ENCODE measurements at places on chromosomes 6 and 20.

GRCh38 chr6:67884442-67884841, 750.6 kb upstream of the ADGRB3 start:
- no peak for DNase-seq

DNA sequence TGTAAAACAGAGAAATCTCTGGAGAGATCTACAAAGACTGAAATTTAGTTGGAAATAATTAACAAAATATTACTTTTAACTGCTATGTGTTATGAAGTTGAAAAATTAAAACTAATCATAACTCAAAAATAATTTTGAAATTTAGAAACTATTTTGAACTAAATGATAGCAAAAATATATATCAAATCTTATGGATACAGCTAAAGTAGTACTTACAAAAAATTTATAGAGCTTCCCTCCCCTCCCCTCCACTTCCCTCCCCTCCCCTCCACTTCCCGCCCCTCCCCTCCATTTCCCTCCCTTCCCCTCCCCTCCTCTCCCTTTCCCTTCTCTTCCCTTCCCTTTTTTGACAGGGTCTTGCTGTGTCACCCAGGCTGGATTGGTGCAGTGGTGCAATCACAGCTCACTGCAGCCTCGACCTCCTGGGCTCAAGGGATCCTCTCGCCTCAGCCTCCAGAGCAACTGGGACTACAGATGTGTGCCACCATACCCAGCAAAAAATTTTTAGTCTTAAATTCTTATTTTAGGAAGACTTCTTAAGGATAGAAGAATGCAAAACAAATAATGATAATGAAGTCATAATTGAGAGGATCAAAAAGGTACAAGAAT, 87.2 kb upstream of the RGS17 start:
- no peak for DNase-seq

DNA sequence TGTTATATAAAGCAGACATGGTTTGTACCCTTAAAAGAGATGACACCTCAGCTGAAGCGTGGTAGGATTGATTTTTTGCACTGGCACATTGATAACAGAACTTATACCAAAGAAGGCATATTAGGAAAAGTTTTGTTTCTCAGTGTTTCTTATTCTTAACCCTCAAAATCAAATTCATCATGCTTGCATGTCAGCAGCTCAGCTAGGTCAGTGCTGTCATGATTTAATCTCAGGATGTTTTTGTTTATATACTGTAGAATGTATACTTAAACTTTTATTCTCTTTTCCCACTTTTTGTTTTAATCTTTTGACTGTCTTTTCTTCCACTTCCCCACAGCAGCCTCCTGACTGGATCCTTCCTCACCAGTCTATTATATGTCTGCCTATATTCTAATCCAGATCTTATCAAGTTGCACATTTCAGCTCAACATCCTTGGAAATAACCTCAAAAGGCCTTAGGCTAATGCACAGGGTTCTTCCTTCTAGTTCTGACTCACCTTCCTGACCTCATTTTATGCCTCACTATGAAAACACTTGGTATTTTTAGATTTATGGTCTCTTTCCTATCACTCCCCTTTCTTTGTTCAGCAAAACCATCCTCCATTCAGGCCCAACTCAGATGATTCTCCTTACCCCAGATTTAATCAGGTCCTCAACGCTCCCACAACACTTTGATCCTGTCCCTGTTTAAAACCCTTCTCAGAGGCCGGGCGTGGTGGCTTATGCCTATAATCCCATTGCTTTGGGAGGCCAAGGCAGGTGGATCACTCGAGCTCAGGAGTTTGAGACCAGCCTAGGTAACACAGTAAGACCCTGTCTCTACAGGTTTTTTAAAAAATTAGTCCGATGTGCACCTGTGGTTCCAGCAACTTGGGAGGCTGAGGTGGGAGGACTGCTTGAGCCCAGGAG, 7.2 kb downstream of the HEBP2 start:
- no peak for DNase-seq

DNA sequence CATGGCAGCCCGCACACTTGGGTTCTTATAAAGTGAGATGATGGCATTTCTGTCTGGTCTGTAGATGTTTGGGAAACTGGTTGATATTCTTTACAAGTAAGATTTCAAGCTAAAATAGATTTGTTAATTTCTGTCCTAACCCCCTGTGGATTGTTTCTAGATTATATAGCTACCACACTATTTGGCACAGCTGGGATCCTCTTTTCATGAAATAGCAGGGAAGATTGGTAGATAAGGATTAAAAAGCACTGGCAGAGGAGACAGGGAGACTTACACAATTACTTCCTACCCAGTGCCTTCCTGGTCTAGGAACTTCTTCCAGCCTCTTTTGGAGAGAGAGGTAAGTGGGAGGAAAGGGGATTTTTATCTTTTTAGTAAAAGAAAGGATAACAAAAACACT, 13.2 kb upstream of the ATXN1 start:
- DNase-seq = no peak

GRCh38 chr6:137341681-137342195, 122.6 kb upstream of the IFNGR1 start:
- peak; percentile 58 for DNase-seq

GRCh38 chr6:158068893-158069799, 87.5 kb downstream of the SYNJ2 start:
- peak; percentile 11 for DNase-seq

DNA sequence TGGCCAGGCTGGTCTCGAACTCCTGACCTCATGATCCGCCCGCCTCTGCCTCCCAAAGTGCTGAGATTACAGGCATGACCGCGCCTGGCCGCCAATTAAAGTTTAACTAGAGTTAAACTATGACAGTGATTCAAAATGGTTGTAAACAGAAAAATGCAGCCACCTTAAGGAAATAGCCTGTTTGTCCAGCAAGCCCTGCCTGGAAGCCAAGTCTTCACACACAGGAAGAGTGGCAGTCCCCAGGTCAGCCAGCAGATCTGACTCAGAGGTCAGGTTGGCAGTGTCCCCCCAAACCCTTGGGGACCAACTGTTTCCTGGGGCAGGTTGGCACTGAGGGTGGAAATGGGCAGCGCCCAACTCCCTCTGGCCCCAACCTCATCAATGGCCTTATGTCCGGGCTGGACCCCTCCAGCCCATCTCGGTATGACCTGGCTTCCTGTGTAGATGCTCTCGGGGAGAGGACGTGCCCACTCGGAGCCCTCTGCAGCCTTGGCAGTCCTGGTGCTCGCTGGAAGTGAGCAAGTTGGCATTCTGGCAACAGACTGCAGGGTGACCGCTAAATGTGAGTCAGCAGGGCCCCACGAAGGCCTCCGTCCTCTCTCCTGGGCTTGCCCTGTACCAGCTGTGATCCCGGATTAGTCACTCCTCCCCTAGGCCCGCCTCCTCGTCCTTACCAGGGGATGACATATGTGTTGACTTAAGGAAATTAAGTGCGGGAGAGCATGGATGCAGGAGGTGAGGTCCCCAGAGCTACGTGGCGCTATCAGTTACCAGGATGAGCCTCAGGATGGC, 9.7 kb upstream of the HSP90AB1 start:
- DNase-seq = peak; percentile 81

DNA sequence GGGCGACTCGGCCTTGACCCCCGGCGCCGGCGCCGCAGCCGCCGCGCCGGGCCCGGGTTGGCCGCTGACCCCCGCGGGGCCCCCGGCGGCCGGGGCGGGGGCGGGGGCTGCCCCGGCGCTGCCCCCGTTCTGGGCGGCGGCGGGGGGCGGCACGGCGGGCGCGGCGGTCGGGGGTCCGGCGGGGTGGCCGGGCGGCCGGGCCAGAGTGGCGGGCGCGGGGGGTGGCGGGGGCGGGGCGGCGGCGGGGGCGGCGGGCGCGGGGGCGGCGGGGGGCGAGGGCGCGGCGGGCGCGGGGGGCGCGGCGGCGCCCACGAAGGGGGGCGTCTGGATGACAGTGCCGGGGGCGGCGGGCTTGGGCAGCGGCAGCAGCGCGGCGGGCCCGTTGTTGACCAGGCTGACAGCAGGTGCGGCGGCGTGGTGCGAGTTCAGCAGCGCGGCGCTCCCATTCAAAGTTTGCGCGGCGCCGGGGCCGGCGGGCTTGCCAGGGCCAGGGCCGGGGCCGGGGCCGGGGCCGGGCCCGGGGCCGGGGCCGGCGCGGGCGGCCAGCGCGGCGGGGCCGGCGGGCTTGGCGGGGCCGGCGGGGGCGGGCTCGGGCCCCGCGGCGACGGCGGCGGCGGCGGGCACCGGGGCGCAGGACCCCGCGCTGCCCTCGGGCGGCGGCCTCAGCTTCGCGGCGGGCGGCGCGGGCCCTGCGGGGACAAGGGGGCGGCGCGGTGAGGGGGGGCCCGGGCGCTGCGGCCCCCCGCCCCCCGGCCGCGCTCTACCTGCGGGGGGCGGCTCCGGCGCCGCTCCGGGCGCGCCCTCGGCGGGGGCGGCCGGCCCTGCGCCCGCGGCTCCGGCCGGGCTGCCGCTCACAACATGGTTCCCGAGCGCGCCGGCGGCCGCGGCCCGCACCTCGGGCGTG, 659 bp downstream of the TAF4 start:
- DNase-seq = no peak

- no peak for DNase-seq
Measured at GRCh38 chr20:25076731-25077609, 5.0 kb downstream of the VSX1 start.

GRCh38 chr6:44446626-44447300, 59.3 kb downstream of the CDC5L start:
- DNase-seq = no peak

- DNase-seq = no peak
Measured at GRCh38 chr6:3981917-3982316, 97.0 kb downstream of the FAM217A start.

DNA sequence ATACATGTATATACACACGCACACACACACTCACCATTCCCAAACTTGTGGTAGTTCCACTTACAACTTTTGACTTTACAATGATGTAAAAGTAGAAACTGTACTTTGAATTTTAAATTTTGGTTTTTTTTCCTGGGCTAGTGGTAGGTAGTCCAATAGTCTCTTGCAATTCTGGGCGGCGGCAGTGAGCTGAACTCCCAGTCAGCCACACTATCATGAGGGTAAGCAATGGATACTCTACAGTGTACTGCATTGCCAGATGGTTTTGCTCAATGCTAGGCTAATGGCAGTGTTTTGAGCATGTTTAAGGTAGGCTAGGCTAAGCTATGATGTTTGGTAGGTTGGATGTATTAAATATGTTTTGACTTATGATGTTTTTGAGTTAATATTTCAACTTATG, 136.2 kb upstream of the GPR6 start:
- DNase-seq = no peak

GRCh38 chr20:278607-279571, 11.7 kb downstream of the C20orf96 start:
- DNase-seq = no peak

GRCh38 chr6:161141173-161141572, 132.7 kb downstream of the AGPAT4 start:
- no peak for DNase-seq

DNA sequence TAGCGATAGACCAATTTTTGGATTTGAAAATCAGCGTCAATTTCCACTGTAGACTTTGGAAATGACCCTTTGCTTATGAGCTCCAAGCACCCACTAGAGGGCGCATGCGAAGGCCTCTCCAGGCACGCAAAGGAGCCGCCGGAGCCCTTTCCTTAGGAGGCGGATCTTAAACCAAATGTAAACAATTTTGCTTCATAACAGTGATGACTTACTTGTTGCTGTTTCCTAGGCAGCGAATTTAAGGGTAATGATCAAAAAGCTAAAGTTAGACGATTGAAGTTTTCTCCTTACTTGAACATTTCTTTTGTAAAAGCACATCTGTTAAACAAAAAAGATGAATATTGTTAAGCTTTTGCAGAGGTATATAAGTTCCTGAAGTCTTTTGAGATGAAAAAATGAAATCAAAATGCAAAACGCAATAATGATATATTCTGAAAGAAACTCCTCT, 29.2 kb upstream of the EXOC2 start:
- peak; percentile 74 for DNase-seq

DNA sequence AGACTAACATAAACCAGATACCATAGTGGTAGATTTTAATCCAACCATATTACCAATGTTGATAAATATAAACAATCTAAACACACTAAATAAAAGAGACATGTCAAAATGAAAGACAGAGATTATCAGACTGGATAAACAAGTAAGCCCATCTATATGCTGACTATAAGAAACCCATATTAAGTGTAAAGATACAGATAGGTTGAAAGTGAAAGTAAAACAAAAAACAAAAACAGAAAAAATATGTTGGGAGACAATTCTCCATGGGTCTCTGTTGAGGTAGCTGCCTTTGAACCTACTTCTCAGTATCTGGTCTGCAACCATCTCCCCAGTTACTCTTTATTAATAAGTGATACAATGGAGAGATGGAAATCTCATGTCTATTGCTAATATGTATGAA, 21.2 kb downstream of the REV3L start:
- DNase-seq = peak; percentile 28

DNA sequence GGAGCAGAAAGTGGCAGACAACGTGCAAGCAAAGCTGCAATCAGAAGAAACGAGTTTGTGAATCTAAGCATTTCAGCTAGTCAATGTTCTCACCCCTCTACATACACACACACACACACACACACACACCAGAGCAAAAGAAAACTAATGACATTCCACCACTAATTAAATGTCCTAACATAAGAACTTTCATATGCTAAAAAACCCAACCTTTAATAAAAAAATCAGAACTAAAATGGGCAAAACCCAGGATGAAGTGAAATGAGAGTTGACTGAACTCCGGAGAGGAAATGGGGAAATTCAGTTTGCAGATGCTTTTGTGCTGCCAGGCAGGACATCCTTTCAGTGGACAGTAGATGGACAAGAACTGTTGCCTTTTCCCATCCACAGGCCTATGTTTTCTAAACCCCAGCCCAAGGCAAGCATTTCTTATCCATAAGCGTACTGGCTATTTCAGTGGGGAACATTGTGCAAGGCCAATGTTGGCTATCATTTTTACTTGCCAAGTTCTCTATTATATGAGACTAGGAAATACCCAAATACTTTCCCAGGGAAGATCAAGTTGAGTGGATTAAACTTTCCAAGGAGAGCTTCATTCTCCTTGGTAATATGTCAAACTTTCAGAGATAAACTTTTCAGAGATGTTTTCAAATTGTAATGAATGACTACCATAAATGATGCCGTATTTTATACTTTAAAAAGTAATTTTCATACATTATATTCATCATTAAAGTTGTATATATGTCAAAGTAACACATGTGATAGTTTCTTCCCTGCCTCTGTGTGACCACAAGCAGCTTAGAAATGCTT, 27.3 kb downstream of the RIN2 start:
- no peak for DNase-seq

DNA sequence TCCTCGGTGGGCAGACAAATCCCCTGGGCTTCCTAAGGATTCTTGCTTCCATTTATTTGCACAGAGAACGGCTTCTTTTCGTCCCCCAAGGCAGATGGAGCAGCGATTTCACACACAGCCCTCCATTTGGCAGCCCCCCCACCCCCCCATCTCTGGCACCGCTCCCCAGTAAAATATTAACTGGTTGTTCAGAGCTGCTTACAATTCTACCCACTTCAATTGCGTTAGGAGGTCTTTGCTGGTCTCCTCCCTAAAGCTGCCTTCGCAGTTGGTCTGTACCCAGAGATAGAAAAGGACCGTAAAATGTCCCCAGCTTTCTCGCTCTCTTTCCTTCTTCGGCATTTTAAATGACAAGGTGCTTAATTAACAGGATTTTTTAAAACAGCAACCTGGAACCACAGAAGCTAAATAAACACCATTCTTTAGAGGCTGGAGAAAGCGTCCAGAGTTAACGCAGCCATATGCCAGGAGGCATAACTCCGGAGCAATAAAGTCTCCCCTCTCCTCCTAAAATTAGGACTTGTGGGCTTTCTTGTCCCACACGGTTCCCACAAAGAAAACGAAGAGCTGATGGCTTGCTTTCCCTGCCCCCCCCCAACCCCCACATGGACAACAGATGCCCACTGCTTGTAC, 1.7 kb upstream of the ZMYND8 start:
- no peak for DNase-seq
